CD4-positive, alpha-beta T cell treated with Interleukin-15 for 1 hour (primary cell): ENCODE measurements at places on chromosomes 7 and 10.

DNA sequence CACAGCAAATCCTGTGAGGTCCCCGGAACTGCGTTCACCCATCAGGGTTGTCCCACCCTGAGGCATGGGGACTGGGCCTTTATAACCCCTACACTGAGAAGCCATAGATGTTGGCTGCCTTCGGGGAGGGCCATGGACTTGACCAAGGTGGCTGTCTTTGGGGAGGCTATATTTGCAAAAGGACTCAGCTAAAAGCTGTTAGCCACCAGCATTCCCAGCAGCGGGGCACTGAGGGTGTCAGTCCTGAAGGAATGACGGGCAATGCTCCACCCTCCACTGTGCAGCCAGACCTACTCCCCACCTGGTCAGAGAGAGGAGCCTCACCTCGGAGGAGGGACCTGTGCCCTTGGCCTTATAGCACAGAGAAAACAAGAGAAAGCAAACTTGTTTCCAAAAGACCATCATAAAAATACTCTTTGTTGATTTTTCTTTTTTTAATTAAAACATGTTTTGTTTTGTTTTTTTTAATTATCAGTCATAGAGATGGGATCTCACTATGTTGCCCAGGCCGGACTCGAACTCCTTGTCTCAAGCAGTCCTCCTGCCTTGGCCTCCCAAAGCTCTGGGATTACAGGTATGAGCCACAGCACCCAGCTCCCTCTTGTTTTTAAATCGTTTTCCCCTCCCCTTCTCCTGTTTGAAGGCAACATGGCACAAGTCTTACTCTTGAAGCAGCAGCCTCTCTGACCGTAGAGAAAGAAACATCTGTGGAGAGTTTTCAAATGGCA is 26.7 kb upstream of the CUX1 start:
- no peak for DNase-seq

GRCh38 chr10:44066527-44067255 is 318.2 kb downstream of the CXCL12 start:
- DNase-seq = no peak

DNA sequence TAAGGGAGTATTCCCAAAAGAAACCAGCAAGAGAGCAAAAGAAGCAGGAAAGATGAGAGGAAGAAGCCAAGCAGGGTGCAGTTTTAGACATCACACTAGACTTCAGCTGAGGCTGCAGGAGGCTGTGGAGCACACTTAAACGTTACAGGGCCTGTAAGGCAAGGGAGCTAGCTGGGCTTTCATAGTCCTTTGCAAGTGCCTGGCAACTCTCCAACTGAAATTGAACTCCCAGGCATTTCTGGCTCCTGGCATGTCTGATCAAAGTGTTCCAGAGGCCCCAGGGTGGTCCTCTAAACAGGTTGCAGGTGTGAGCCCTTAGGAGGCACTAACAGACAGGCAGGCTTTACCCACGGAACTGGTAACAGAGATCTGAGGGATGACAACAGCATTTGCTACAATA is 750.2 kb downstream of the XPNPEP1 start:
- no peak for DNase-seq

DNA sequence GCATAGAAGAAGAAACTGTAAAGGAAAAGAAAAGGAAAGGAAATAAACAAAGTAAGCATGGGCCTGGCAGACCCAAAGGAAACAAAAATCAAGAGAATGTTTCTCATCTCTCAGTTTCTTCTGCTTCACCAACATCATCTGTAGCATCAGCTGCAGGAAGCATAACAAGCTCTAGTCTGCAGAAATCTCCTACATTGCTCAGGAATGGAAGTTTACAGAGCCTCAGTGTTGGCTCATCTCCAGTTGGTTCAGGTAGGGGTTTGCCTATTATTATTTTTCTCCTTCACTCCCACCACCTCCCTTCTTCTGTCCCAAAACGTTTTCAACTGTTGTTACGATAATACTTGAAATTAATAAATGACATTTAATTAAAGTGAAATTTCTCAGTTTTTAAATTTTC is 139.6 kb downstream of the MLLT10 start:
- no peak for DNase-seq

DNA sequence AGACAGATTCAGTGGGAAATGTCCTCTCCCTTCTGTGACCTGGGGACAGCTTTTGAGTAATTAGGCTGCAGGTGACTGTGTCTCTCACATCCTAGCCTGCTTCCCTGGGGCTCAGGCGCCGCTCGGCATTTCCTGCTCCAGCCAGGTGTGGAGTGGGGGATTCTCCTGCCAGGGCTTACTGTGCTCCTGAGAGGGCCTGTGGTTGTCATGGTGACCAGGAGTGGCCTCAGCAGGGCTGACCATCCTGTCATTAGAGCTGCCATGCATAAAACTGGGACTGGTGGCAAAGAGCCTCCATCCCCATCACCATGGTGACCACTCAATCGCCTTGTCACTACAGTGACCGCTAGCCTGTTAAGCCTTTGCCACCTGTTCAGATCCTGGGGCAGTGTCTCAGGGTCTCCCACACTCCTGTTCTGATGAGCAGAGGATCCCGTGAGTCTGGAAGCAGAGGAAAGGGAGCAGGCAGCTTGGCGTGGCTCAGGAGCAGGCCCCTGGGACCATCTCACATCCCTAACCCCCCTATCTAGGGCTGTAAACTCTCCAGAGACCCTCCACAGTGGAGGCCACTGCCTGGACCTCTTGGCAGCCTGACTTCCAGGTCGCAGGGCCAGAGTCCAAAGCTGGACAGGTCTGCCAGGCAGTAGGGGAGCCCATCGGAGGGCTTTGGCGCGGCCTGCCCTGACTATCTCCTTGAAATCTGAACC is at the start of gene GCK:
Gene GCK (minus strand): TSS at position 154 of the 707 bp plus-strand sequence. CDS start 486 bp downstream, outside the sequence.
- no peak for DNase-seq

DNA sequence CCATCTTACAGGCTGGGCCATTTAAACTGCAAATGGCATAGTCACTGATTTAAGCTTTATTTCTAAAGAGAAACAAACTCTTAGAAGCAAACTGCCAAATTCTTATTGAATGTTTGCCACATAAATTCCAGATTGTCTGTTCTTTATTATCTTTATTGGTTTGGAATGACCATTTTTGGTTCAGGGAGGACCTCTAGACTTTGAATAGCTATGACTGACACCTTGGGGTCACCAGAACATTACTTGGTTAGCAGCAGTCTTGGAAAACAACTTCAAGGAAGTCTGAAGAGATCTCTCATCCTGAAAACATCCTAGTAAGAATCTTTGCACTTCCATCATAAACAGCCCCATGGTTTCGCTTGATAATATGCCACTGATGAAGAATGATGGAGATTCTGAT is 197.1 kb downstream of the SUGCT start:
- no peak for DNase-seq

- DNase-seq = peak; percentile 23
Observed at GRCh38 chr10:127243490-127244272, 47.3 kb upstream of the INSYN2A start.

GRCh38 chr7:45001138-45001694 is 1.2 kb downstream of the CCM2 start:
- peak; percentile 67 for DNase-seq

GRCh38 chr10:8511026-8511425 is 456.5 kb downstream of the GATA3 start:
- DNase-seq = no peak

- peak; percentile 22 for DNase-seq
Observed at GRCh38 chr7:130741331-130741995, 7.5 kb upstream of the KLF14 start.

GRCh38 chr7:133784486-133785001 is 342.6 kb upstream of the LRGUK start:
- DNase-seq = no peak

DNA sequence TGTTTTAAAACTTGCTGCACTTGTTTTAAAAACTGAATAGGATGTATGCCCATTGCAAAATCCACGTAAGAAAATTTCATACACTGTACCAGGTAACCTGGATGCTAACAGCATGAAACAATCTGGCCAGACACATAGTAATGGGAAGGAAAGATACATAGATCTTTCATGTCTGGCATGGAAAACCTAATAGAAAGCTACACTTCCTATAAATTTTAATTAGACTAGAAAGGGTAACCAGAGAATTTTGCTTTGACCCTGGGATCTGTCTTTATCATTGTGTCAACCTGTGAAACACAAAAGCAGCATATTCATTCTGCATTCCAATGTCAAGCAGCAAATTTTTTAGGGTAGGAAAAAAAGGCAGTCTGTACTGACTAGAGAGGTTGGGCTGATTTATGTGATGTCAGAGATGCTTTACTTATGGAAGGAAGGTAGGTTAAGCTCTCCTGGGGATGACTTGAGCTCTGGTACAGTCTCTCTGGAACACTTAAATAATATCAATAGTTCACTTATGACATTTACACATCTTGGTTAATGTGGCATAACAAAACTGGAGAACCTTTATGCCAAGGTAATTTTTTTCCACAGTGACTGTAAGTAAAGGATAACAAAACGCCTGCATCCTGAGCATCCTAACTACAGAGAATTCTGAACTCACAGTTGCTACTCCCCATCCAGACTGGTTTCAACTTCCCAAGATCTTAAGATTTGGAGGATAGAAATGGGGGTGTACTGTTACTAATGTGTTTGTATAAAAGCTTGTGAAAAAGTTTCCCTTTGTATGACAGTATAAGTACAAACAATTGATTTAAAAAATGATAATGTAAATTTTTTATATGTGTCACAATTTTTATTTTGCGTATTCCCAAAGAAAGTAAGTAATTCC is 44.7 kb downstream of the DOCK4 start:
- DNase-seq = no peak

DNA sequence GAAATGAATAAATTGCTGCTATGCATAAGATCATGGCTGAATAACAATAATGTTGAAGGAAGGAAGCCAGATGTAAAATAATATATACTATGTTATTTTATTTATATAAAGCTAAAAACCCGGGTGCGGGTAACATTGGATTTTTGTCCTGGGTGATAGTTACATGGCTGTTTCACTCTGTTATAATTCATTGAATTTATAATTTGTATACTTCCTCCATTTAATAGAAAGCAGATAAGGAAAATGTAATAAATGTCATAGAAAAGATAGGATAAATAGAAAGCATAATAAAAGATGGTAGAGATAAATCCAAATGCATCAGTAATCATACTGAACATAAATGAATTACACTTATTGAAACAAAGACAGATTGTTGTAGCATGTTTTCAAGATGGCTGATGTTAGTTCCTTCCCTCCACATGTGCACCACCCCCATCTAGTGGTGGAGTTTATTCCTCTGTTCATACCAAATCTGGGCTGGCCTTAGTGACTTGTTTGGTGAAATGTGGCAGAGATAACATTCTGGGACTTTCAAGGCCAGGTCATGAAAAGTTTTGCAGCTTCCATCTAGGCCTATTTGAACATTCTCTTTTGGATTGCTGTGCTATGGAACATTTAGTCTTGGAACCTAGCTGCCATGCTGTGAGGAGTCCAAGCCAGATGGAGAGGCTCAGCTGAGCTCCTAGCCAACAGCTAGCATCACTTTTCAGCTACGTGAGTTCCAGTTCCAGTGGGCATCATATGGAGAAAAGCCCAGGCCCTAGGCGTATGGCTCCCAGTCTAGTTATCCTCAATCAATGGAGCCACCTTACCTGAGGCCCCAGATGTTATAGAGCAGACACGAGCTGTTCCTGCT is 46.9 kb downstream of the AHCYL2 start:
- DNase-seq = peak; percentile 55

DNA sequence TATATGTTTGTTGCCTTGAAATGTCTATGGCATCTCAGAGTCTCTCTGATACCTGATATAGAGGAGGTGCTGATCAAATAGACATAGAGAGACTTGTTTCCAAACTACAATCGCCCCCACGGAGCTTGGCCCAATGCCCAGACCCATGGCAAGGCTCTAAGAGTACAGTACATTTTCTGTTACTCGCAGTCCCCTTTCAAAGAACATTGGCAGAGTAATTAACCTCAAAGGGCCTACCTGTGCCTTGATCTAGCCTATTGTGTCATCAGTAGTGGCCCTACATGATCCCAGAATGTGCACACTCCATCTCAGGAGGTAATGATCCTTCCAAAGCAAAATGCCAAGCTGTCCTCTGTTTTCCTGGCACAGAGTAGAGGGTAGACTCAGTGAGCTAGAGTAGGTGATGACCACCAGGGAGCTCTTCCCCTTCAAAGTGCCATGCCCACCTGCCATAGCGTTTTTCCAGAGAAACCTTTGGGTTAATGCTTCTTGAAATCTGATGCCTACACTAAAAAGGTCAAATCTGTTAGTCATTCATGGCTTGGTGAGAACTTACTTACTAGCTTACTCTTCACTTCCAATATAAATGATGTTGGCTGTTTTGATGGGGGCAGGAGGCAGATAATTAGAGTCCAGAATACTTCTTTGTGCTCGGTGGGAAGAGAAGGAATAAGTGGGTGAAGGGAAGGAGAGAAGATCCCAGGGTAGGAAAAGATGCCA is 41.2 kb upstream of the ACSL5 start:
- no peak for DNase-seq

- no peak for DNase-seq
Observed at GRCh38 chr7:156639426-156640256, 933 bp upstream of the RNF32 start.

DNA sequence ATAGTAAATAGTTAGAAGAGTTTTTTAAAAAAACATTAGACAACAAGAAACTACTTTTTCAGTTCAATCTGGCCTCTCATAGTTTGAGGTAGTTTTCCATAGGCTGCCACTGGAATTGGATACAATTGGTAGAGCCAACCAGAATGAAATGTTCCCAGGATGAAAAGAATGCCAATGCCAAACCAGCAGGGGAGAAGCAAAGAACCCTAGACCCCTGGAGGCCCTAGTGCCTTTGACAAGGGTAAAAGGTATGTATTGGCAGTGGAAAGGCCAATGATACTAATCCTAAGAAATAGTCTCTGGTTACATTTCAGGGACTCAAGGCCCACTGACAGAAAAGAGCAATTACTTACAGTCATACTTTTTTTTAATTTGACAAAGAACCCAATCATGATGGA is 77.4 kb upstream of the SEM1 start:
- DNase-seq = no peak

DNA sequence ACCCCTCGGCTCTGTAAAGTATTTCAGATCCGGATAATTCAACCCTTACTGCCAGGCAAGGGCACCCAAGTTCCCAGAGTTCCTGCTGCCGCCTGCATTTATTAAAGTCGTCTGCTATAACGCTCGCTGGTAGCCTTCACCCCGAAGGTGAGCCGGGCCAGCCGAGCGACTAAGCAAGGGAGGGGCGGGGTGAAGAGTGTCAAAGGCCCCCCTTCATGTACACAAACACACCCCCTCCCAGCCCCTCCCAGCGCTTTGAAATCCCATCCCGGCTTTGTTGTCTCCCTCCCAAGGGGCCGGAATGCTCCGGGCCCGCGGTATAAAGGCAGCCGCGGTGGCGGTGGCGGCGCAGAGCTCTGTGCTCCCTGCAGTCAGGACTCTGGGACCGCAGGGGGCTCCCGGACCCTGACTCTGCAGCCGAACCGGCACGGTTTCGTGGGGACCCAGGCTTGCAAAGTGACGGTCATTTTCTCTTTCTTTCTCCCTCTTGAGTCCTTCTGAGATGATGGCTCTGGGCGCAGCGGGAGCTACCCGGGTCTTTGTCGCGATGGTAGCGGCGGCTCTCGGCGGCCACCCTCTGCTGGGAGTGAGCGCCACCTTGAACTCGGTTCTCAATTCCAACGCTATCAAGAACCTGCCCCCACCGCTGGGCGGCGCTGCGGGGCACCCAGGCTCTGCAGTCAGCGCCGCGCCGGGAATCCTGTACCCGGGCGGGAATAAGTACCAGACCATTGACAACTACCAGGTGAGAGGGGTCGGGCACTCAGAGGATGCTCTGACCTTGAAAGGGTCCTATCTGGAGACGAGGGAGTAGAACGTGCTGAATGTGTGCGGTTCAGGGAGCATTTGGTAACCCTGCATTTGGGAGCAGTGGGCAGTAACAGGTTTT is at the start of gene DKK1:
Gene DKK1 (plus strand): TSS at position 349 of the 889 bp plus-strand sequence. CDS start 154 bp downstream, at position 503.
- DNase-seq = no peak
